ENCODE measurements at places on chromosomes 6 and 20.
A peak's percentile ranks its signal among the peaks of the same experiment; 100 is the strongest.

DNA sequence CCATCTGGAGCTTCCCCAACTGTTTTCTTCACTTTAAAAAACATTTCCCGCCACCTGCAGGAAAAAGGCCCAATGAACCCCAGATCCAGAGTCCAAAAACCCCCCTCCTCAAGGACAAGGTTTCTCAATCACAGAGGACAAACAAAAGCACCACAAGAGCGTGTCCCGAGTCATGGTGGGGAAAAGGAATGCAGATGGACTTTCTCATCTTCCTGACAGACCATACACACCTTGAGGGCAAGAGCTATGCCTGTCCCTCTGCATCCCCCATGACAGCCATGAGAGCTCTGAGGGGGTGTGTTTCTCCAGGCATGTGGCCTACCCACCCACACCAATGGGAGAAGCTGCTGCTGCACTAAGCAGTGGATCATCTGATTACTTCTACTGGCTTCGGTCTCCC is 9.0 kb downstream of the PEX6 start:
- no peak for DNase-seq

DNA sequence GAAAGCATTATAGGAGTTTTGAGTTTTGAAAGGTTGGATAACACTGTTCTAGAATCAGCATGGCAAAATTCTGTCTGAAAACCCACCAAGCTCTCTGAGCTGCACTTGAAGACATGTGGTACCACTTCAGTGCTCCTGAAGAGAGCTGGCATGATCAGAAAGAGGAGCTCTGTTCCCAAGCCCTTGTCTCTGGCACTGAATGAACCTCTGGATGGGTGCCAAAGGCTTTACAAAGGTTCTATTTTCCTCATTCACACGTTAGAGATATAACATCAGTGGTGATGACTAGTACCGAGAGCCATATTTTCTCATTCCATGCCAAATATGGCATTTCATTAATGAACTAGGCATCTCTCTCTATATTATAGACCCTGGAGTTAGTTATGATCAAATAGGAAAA is 301.8 kb upstream of the ID4 start:
- no peak for DNase-seq

DNA sequence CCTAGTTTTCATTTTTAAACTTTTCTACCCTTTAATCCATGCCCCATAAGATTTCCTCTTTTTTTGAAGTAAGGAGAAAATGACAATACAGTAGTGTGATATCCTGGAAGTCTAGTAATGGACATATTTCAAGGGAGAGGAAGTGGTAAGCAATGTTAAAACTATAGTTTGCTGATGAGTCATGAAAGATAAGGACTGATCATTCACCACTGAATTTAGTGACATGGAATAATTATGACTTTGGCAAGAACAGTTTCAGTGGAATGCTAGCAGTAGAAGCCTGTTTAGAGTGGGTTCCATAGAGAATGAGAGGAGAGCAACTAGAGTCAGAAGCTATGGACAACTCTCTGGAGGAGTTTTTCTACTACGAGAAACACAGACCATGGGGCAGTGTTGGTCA is 24.9 kb upstream of the SLC2A12 start:
- DNase-seq: no peak

DNA sequence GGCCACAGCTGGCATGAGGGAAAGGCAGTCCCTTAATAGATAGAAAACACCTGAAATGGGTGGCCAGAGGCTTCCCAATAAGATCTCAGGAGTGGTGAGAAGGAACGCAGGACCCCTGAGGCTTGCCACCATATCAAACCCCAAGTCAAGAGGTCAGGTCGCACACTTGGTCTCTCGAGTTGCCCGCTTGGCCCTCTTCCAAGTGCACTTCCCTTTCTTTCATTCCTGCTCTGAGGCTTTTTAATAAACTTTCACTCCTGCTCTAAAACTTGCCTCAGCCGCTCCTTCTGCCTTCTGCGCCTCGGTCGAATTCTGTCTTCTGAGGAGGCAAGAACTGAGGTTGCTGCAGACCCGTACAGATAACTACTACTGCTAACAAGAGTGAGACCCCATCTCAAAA is 64.2 kb downstream of the SLC2A10 start:
- DNase-seq: no peak

GRCh38 chr6:132100388-132100990 is 149.3 kb upstream of the CCN2 start:
- no peak for DNase-seq

DNA sequence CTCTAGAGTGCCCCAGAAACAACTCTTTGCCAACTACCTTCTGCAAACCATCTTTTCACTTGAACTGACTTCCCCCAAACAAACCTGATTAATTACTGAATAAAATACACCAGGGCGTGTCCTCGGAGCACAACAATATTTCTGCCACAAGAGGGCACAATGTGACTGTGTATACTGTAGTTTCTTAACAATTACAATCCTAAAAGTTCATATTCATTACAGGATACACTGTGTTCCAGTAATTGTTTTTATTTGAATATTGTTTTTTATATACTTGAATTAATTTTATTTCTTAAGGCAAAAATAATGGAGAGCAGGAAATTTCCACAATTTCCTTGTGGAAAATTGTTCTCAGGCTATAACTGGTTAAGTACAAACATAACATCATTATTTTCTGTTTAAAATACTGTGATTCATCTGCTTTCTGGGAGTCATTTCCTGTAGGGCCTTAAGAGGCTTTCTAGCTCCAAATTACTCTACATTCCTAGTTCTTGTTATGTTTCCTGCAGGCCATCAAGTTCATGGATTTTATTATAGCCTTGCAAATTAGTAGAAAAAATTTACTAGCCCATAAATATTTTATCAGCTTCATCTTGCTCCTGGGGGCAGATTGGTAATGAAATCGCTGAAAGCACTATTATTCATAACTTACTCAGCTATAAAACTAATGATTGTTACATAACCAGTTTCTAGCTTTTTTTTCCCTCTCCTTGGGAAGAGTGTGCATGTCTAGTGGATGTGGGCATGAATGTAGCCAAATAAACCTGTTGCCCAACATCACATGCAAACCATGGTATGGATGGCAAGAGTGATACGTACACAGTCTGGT is 51.9 kb upstream of the SLC22A16 start:
- no peak for DNase-seq

DNA sequence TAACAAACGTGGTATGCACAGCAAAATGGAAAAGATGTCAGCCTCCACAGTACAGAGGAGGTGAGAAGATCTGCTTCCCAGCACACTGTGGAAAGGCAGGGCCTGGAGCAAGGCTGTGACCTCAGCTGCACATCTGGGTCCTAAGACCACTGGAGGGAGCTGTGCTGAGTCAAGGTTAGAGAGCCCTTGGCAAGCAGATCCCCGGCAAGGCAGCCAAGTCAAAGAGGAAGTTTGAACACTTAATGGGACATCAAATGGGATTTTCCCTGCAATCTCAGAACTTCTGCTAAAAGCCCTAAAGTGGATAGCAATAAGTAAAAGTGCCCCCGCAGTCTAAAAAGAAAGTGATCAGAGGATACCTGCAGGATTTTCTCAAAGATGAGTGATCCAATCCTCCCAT is 39.5 kb downstream of the UNC5CL start:
- no peak for DNase-seq

DNA sequence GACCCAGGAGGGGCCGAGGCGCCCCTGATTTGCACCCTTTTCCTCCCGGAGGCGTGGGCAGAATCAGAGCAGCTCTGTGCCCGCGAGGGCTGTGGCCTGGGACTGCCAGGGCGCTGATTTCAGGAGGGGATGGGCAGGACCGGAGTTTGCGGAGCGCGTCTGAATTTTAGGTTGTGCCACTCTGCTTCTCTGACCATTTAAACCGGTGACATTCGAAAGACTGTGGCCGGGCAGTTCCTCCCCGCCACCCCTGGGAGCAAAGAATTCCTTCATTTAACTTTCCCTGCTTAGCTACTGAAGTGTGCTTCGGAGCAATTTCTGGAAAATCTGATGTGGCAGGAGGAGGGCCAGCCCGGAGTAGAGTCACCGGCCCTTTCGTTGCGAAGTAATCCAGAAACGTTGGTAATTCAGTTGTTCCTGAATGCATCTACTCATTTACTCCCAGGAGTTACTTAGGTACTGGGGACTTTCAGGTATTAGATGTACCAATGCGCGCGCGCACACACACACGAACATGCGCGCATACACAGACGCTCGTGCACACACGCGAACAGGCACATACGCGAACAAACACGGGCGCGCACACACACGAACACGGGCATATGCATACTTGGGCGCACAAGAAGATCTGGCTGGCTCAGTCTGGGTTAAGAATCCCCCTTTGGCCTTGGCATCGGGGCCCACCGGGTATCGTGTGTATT is 568 bp downstream of the CCDC170 start:
- no peak for DNase-seq

- no peak for DNase-seq
These were observed 9.8 kb upstream of the ID1 start for GRCh38 chr20:31595380-31595653.

DNA sequence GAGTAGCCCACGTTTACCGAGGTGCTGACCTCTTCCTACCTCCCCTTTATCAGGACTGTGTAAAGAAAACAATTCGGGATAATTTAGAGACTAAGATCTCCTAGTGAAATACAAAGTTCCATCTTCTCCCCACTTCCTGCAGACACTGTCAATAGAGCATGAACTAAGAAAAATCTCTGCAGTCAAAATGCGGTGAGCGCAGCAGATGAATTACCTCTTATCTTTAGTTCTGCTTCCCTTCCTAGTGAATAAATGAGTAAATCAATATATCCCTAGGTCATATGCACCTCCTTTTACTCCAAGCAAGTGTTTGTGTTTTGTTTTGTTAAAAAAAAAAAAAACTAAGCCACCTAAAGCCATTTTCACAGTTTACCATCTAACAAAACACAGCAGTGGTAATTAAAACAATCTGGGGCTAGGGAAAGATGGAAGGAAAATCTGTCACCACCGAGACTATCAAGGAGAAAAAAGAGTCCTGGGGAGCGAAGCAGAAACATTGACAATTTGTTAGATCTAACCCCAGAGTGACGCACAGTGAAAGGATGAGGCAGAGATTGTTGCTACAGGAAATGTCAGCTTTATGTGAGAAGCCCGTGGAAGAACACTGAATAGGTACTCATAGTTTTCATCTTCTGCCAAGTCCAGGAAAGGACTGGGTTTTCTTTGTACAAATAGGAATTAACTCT is 159.4 kb upstream of the SPTLC3 start:
- no peak for DNase-seq

- no peak for DNase-seq
These were observed 129.8 kb upstream of the FOXQ1 start for GRCh38 chr6:1181939-1182605.

DNA sequence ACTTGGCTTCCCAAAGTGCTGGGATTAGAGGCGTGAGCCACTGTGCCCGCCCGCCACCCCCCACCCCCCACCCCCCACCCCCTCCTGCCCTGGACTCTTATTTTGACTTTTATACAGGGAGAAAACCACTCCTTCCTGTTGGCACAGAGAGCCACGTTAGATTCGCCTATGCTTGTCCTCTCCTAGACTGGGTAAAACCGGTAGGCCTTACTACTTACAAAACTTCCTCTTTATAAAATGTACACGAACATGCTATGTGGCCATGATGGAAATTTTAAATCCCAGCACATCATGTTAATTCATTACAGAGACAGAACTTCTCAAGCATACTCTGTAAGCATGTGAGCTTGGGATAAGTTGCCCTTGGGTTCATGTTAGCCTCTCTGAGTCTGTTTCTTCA is 124.2 kb downstream of the SLC24A3 start:
- no peak for DNase-seq

GRCh38 chr20:2741463-2741862 is 48.9 kb downstream of the EBF4 start:
- peak; percentile 33 for DNase-seq
